Upper lobe of left lung (tissue), 6 donors: ENCODE measurements at places on chromosomes 5 and 9. TPM values are rescaled to one million over a fixed set of nuclear protein-coding genes. Genes with fewer than 3 reads are reported as not detected.

Gene PCDHA3
- 1.6 TPM for total RNA-seq

Gene TICAM2
- total RNA-seq, result 2.1 TPM

- H3K27me3 ChIP-seq, result no peaks in the 10 kb centered on the region
- H3K4me1 ChIP-seq, result no peaks in the 10 kb centered on the region
- no peak for DNase-seq
- no peaks in the 10 kb centered on the region for H3K36me3 ChIP-seq
- no peak overlapping the region for H3K4me3 ChIP-seq
These were observed 27.1 kb downstream of the CDH9 start for GRCh38 chr5:27011274-27011673.

GRCh38 chr5:125409861-125410536 lies 663.6 kb upstream of the ZNF608 start:
- no peaks in the 10 kb centered on the region for H3K27me3 ChIP-seq
- H3K4me3 ChIP-seq, result no peak overlapping the region
- H3K36me3 ChIP-seq, result no peaks in the 10 kb centered on the region
- no peak overlapping the region for H3K27ac ChIP-seq
- H3K4me1 ChIP-seq, result peaks cover 22% of the 10 kb centered on the region

DNA sequence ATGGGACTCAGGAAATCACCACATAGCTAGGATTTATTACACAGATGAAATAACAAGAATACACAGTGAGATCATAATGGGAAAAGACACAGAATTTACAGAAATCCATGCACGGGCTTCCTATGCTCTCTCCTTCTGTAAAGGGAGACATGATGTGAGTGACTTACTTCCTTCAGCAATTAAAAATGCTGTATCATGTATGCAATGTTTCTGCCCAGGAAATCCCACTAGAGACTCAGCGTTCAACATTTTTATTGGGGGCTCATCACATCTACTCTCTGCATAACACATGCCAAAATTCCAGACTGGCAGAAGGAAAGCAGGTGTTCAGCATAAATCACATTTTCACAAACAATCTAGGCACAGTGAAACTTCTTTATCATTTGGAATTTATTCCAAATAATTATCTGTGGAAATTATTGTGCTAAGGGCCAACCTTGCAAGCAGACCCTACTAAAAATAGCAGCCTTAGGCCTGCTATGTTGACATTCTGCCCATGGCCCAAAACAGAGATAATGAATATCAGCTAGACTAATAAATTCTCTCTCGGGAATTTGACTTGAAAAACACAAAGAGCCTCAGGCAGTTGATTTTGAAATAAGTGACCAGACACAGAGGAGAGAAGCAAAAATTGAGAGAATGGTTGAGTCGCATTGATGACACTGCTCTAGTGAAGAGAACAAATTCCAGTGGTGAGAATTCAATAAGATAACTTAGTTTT lies 31.4 kb upstream of the SELENOP start:
- H3K4me3 ChIP-seq, result no peak overlapping the region
- no peak for DNase-seq
- H3K27ac ChIP-seq, result peak overlapping the region; percentile 5
- H3K4me1 ChIP-seq, result peaks cover 18% of the 10 kb centered on the region
- no peaks in the 10 kb centered on the region for H3K27me3 ChIP-seq
